ENCODE measurements at places on chromosomes 13 and 19.

GRCh38 chr19:49807058-49807903, 5.8 kb downstream of the FUZ start:
- DNase-seq, result no peak

DNA sequence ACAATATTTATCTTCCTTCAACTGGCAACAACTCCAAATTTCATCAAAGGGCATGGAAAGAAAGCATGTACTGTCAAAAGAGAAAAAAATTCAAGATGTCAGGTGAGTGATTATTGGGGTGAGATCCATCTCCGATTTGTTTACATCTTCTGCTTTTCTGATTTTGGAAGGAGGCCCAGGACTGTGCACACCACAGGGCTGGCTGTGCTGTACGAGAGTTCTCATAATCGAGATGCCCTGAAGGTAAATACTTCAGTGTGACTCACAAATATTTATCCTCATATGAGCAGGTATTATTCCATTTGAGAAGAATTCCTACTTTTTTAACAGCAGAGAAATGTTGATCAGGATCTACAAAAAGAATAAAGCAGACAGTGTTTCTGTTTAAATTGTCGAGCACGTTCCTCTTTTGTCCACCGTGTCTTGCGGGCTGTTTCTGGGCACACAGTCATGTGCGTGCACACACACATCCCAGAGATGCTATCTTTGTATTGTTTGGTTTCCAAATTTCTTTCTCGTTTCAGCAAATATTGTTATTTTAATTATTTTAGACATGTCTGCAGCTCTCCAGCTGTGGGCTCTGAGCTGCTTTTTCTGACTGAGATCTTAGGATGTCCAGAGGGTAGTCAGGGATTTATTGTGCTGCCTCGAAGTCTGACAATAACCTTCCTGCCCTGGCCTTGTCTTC, 103.8 kb downstream of the KL start:
- DNase-seq, result no peak

DNA sequence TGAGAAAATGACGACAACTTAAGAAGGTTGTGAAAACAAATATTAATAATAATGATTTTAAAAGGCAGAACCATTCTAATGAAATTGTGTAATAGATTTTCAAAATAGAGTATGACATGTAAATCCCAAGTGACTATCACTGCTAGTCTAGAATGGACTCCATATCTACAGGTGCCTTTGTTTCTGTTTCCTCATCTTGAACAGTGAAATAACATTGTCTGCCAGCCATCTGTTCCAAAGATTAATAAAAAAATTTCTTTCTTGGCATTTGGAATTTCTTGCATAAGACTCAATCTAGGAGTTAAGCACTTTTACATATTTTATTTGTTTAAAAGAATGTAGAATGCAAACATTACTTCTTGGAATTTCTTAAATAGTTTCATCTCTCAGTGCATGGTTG, 520.1 kb upstream of the ARGLU1 start:
- no peak for DNase-seq

DNA sequence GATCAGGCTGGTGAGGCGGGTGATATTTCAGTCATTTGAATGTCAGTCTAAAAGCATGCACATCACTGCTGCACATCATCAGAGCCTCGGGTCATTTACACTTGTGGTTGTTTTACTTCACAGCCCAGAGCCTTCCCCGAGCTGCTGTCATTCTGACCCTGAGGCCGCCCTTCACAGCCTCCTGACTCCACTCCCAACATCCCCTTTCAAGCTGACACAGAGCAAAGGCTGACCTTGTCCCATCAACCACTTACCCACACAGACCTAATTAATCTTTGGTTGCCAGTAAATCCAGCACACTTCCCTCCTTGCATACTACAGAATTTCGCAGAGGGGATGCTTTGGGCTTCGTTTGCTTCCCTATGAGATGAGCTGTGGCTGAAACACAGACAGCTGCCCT, 528.1 kb downstream of the DIAPH3 start:
- no peak for DNase-seq

DNA sequence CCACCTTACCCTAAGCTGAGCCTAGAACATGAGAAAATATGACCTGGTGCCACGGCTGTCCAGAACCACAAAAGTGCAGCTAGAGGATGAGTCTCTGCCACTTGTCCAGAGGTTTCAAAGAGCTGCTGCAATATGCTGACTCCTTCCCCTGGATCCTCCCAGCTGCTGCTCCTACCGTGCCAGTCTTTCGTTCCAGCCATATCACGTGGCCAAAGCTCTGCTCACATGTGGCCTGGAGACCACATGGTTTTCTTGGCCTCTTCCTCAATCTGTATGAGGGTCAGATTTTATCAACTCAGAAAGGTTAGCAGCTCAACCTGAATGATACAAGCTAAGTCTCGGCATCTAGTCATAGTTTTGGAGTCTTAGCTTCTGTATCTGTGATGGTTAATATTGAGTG, 3.2 kb upstream of the SACS start:
- DNase-seq, result no peak
